ENCODE measurements at places on chromosomes 3 and 15. TPM values are rescaled to one million over a fixed set of nuclear protein-coding genes. Genes with fewer than 3 reads are reported as not detected.

EFCC1 gene
- not detected for total RNA-seq

PSTPIP1 gene
- total RNA-seq = 0.39 TPM

SKOR1 gene
- total RNA-seq = 0.79 TPM

SLC22A13 gene
- total RNA-seq = 2.6 TPM

RASL12 gene
- not detected for total RNA-seq

A4GNT gene
- not detected for total RNA-seq

PLSCR1 gene
- 92.7 TPM for total RNA-seq
